ENCODE measurements at places on chromosomes 12 and 14.

- no peak for DNase-seq
These were observed 481.1 kb downstream of the DIO2 start for GRCh38 chr14:79730196-79730595.

GRCh38 chr12:102905229-102905628 lies 11.8 kb downstream of the PAH start:
- DNase-seq, result no peak

DNA sequence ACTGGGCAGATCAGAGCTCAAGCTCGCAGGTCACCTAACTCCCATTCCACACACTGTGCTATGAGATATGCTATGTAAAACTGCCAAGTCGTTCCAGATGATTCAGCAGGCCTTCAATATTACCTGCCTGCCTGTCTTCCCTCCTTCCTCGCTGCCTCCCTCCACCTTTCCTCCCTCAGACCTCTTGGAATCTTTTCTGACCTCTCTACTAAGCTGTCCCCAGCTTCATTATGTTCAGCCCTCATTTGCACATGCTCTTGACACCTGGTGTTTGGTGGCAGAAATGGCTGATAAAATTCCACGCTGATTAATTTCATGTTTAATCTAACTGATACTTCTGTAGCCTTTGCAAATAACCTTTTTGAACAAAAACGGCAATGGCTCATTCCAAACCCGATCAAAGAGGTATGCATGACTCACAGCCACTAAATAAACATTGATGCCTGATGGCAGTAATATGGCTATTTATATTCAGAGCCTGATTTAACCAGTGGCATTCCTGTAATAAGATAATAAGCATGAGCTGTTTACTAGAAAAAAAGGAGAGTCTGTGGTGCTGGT lies 130.8 kb upstream of the EGLN3 start:
- no peak for DNase-seq

DNA sequence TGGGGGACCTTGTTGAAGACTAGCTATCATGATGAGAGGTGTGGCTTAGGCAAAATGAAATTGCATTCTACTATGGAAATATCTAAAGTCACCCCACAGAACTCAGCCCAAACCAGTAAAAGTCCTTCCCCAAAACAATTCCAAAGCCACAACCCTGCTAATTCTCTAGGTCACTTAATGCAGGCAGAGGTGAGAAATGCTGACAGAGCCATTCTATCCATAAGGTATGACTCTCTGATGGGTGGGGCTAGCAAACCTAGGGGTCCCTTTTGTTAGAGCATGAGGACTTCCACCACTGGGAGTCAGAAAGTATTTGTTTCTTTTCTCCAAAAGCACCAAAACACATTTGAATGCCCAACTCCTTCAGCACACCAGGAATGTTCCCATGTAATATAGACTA lies 12.7 kb upstream of the BMP4 start:
- no peak for DNase-seq
